Mesenteric fat pad (tissue), 1 donor: ENCODE measurements at places on chromosomes 6 and 20. TPM values are rescaled to one million over a fixed set of nuclear protein-coding genes. Genes with fewer than 3 reads are reported as not detected.

Gene NKX2-2
- not detected for total RNA-seq

- DNase-seq = peak; percentile 65
Measured at GRCh38 chr20:61048302-61048701, 203.8 kb upstream of the CDH4 start.

GRCh38 chr6:112311950-112312547 lies 35.1 kb upstream of the RFPL4B start:
- no peak for DNase-seq

DNA sequence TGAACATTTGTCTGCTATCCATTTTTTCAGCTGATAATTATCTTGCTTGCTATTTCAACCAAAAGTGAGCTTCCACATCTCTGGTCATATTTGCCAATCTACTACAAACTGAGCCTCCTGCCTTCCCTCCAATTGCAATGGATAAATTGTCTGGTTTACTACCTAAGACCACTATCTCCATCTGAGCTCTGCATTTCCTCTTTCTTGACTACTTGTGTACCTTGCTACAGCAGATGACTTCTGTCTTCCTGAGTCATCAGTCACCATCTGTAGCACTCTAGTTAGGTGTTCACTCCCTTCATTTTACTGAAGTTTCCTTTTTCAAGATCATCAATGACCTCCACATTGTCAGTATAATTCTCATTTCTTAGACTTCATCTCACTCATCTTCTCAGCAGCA lies 33.5 kb upstream of the PHIP start:
- DNase-seq = no peak

GRCh38 chr20:6654513-6655252 lies 112.8 kb upstream of the BMP2 start:
- DNase-seq = no peak

DNA sequence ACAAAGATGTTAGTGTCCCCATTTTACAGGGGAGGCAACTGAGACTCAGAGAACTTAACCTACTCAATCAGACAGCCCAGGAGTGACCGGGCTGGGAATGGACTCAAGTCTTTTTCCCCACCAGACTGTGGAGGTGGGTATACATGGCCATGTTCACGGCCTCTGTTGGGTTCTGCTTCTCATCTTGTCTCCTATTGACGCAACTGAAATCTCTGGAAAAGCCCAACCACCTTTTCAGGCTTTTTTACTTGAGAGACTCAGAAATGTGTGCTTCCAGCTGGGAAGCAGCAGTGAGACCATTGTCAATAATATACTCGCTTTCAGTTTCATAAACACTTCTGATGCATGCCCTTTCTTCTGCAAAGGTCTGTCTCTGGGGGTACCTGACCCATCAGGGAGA lies 70.7 kb downstream of the SOBP start:
- DNase-seq = no peak

GRCh38 chr6:34664256-34664971 lies 32.2 kb downstream of the ILRUN start:
- DNase-seq = no peak

Gene ENPP3
- 0.48 TPM for total RNA-seq

- DNase-seq = no peak
Measured at GRCh38 chr6:149317644-149318571, at the start of gene TAB2. TAB2 (plus strand) TSS chr6:149317712; CDS start chr6:149369998, 52,286 bp downstream.

Gene B3GAT2
- not detected for total RNA-seq

- peak; percentile 55 for DNase-seq
Measured at GRCh38 chr20:38284893-38285444, 19.0 kb upstream of the BPI start.

DNA sequence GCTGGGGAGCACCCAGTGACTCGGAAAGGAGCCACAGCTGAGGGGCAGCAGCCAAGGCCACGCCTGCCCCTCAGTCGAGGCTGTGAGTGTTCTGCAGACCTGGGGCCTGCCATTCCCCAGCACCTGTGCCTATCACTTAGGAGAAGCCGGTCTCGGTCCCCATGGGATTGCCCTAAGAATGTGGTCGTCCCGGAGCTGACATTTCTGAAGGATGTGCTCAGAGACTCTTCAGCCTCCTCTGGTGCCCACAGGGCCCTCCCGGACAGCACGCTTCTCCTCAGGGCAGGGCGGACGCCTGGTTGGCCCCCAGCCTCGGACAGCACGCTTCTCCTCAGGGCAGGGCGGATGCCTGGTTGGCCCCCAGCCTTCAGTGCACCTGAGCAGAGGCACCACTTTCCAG lies 223.9 kb downstream of the ERMARD start:
- peak; percentile 75 for DNase-seq

DNA sequence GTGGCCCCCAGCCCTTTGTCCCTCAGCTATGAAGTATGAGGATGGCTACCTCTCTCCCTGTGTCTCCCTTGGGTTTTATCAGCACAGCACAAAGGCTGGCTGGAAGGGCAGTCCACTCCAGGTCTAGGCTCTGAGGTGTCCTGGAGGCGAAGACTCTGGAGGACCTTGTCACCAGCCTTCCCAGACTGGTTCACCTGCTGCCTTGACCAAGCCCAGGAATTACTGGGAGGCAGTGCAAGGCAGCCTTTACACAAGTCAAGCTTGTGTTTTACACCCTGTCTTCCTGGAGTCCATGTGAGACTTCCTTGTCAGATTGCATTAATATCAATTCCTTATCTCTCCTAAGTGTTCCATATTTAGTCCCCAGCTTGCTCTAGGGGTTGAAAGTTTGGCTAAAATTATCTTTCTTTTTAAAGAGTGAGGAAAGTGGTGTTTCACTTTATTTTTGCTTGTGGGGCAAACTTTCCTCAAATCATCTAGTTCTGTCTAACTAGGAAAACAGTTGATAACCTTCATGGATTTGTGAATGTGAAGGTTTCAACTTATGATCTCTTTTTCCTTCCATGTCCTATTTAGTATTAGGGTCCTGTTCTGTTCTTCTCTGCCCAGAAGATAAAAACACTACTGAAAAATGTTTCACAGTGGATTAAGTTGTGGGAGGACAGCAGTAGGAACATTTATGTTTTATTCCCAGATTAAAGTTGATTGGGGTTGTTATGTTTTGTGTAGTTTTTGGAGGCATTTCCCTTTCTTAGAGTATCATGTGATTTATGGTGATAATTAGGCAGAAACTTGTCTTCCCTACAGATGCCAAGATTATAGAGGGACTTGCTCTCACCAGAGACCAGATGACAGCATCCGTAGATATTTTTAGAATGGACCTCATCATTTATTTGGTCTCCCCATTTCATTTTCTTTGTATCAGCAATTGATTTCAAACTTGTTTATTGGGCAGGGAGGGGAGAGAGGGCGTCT lies 114.8 kb downstream of the FOXO3 start:
- no peak for DNase-seq

- no peak for DNase-seq
Measured at GRCh38 chr6:83594941-83595340, 82.6 kb downstream of the PRSS35 start.
